ENCODE measurements at places on chromosomes 1 and 21.

GRCh38 chr1:15740924-15741850, 1.1 kb upstream of the TMEM82 start:
- DNase-seq, result peak; percentile 48

DNA sequence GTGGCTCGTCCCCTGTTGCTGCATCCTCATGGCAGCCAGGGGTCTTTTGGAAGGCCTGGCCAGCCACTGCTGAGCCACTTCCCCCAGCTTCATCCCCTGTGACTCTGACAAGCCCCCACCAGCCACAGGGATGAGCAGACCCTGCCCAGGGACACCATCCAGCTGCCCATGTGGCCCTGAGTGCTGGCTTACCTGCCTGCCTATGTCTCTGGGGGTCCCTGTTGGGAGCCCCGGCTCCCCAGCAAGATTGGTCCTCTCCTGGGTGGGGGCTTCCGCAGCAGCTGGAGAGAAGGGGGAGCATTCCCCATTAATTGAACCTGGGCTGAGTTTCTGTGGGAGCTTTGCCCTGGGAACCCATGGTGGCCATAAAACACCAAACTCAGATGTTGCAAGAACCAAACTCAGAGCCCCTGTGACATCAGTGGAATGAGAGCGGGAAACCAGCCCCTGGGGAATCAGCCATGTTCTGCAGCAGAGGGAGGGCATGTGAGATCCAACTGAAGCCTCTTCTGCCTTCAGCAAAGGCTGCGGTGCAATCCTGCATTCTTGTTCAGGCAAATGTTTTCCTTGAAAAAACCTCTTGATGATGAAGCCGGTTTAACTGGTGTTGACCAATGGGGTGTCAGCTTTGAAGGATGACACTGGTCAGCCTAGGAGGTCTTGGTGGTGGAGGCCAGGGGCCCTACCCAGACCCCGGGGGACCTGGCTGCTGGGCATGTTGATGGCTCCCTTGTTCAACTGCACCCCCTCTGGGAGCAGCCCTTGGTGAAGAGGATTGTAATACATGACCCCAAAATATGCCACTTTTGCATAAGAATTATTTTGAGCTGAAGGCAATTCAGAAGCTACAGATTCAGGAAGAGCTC, 28.3 kb upstream of the COL18A1 start:
- peak; percentile 75 for DNase-seq

DNA sequence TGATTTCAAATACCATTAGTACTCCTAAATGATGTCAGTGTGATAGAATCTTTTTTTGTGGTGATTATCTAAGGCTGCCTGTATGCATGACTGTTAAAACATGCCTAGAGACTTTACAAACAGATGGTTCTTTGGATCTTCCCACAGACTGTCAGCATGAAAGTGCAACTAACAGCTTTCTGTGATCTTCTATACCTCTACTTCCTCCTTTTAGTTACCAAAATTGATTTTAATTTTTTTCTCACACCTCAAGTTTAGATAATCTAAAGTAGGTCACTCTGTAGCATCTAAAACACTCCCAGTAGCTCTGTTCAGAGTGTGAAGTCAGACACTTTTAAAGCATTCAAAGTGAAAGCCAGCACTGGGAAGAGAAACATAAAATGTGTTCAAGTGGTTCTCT, 534.5 kb downstream of the PTPRC start:
- peak; percentile 13 for DNase-seq

DNA sequence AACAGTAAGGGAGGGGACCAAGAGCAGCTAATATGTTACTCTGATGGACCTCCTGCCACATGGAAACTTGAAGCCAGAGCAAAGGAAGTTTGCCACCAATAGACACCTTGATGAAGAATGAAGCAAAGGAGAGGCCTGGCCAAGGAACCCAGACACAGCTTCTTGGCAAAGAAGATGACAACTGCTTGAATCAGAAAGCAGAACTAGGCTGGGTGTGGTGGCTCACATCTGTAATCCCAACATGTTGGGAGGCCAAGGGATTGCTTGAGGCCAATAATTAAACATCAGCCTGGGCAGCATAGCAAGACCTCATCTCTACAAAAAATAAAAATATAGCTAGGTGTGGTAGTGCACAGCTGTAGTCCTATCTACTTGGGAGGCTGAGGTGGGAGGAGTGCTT, 31.7 kb upstream of the CAPZB start:
- no peak for DNase-seq

GRCh38 chr21:35488946-35489345, 439.8 kb upstream of the RUNX1 start:
- DNase-seq, result no peak

GRCh38 chr1:28602536-28603439, 10.7 kb downstream of the RAB42 start:
- peak; percentile 76 for DNase-seq

- DNase-seq, result peak; percentile 26
Observed at GRCh38 chr1:154840269-154841176, 29.6 kb downstream of the KCNN3 start.

DNA sequence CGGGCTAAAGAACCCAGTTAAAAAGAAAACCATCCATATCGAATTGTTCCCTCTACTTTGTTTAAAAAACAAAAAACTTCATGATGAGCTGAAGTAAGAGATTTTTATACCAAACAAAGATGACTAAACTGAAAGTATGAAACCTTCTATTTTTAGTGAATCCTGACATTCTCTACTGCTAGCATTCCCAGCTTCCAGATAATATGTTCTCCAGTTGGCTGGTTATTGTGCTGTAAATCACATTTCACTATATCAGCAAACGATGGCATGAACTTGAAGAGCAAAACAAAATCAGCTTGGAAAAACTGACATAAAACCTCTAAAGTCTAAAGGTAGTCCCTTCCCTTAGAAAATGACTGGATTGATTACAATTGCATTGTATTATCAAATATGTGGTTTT, 68.1 kb upstream of the APP start:
- DNase-seq, result no peak

GRCh38 chr1:121519042-121519755, 334.4 kb downstream of the SRGAP2C start:
- DNase-seq, result no peak

DNA sequence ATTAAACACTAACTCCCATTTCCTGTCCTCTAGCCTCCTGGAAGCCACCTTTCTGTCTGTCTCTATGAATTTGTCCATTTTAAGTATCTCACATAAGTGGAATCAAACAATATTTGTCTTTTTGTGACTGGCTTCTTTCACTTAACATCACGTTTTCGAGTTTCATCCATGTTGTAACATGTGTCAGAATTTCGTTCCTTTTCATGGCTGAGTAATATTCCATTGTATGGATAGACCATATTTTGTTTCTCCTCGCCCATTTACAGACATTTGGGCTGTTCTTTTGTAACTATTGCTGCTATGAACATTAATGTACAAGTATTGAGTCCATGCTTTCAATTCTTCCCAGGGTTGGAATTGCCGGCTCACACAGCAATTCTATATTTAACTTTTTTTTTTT, 15.7 kb upstream of the H6PD start:
- DNase-seq, result no peak

DNA sequence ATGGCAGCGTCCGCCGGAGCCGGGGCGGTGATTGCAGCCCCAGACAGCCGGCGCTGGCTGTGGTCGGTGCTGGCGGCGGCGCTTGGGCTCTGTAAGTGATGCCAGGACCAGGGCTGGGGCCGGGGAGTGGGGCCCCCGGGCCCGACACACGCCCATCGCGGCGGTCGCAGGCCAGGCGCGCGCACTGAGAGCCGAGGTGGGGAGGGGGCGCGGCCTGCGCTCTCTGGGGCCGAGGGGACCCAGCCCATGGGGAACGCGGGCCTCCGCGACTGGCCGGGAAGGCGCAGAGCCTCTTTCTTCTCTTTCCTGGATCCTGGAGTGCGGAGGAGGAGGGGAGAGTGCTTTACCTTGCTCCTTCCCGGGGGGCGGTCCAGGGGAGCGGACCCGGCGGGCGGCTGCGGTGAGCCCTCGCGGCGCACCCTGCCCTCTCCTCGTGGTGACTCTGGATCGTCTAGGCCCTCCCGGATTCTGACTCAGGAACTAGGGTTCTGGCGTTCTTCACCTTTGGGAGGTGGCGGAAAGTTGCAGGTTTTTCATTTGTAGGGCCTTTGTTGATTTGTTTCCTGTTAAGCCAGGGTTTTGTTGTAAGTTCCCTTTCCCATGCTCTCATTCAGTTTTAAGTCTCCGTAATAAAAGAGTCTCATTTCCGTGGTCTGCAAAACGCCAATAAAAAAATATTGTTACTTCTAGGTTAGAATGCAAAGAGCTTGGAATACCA, 529 bp downstream of the MPZL1 start:
- no peak for DNase-seq

DNA sequence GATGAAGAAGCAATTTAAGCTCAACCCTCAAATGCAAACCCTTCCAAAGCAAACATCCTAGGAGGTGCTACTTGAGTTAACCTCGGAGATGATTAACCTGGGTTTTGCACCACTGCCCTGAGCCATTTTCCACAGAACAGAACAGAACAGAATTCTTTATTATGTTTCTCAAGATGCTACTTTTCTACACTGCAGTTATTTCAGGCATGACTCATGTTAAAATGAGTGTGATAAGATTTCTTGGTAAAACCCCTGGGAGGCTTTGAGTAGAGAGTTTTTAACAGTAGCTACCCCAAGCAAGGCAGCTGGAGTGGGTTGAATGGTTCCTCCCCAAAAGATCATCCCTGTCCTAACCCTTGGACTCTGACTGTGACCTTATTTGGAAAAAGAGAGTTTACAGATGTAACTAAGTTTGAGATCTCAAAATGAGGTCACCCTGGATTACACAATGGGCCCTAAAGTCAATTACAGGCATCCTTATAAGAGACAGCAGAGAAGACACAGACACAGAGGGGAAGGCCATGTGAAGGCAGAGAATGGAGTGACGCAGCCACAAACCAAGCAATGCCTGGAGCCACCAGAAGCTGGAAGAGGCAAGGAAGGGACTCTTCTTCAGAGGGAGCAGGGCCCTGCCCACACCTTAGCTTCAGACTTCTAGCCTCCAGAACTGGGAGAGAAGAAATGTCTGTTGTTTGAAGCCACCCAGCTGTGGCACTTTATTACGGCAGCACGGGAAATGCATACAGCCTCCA, 153.4 kb downstream of the ETS2 start:
- peak; percentile 77 for DNase-seq

DNA sequence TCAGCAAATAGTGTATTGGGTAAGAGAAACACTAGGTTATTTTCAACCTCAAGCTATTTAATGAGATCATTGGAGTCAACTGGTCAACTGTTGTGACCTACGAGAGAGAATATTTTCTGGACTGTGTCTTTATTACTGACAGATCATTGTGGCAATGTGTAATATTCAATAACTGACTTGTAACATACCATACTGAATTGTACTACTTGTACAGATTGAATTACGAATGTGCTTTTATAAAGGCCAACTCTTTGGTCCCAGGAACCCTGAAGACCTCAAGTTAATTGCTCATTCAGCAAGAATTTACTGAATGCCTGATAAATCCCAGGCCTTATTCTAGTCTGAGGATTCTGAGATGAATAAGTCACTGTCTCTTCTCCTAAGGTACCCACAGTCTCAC, 56.1 kb upstream of the CAMK1G start:
- DNase-seq, result peak; percentile 52

- DNase-seq, result no peak
Observed at GRCh38 chr1:55555956-55556725, 341.0 kb upstream of the USP24 start.

DNA sequence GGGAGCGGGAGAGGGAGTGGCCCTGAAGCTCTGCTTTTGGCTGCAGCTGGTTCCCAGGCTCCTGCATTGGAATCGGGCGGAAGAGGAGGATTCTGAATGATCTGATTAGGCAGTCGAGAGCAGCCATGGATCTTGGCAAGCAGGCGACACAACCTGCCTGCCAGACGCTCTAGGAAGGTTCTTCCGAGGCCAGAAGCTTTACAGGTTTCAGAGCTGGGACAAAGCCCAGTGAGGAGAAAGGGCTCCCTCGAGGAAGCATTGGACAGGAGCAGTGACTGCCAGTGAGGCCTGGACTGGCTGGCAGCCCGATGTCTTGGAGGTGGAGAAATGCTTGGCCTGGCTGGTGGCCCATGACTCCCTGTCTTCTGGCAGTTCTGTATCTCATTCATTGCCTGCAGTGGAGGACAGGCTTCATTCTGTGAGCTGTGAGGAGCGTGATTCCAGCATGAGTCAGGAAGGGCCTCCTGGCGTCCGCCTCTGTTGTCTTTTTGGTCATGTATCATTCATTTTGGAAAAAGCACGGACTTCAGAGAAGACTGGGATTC, 132.7 kb upstream of the IPO9 start:
- DNase-seq, result peak; percentile 97

- DNase-seq, result peak; percentile 82
Observed at GRCh38 chr1:43367904-43368645, at the start of gene ELOVL1. Gene ELOVL1, minus strand, starts transcription at chr1:43368011. Its CDS starts 2,402 bp downstream, at chr1:43365609.

DNA sequence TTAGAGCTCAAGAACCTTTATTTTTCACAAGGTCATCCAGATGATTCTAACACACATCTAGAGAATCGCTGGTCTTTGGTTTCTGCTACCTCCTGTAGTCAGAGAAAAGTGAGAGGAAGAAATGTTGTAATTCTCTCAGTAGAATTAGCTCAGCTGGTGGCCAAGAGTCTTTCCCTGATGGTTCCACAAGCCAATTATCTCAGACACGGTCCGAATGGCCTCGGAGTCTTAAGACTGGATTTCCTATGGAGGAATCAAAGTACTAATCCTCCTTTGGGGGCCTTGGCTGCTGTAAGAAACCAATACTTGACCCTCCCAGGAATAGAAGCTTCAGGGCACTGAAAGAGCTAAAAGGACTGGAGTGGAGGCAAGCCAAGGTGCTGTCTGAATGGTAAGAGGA, 1.8 kb downstream of the TMEM81 start:
- no peak for DNase-seq

- DNase-seq, result peak; percentile 27
Observed at GRCh38 chr1:157371221-157371620, 181.1 kb downstream of the FCRL5 start.

DNA sequence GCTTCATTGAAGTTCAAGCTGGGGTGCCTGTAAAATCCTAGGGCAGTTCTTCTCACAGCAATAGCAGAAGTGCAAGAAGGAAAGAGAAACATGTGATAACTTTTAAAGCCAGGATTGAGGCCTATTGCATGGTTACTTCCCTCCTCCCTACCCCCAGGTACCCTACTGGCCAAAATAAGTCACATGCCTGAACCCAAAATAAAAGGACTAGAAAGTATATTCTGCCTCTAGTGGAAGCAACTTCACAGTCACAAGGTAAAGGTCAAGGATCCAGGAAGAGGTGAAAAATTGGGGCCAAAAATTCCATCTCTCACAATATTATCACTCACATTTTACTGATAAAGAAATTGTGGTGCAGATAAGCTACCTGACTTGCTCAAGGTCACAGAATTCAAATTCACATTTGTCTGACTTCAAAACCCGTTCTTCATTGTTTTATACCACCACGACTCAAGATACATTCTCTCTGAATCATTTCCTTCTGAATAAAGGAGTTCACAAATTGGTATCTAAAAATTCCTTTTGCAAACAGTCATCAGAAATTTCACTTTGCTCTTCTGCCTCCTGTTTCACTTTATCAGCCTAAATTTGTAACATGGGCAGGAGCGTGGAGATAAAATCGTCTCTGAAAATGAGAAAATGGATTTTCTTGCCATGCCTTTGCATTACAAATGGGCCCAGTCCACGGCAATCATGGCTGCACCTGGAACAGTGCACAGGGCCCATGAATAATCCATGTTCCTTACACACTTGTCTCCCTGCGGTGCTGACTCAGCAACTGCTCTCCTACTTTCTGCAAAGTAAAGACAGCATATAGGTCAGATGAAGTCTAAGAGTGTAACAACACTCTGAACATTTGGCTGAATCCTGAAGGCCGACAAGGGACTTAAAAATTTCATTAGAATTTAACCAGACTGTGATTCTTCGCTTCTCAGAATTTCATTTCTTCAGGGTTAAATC, 485.3 kb upstream of the NFIA start:
- peak; percentile 11 for DNase-seq
